ENCODE measurements at places on chromosomes 4 and X.

GRCh38 chrX:78326401-78326800 lies 1.0 kb downstream of the CYSLTR1 start:
- no peak for DNase-seq

GRCh38 chr4:14065406-14065805 lies 437.9 kb upstream of the BOD1L1 start:
- DNase-seq, result no peak

GRCh38 chrX:100296183-100296753 lies 113.8 kb downstream of the PCDH19 start:
- DNase-seq, result no peak

GRCh38 chr4:89371614-89372013 lies 64.0 kb upstream of the GPRIN3 start:
- no peak for DNase-seq

- no peak for DNase-seq
Observed at GRCh38 chr4:108529984-108530905, 90.1 kb upstream of the RPL34 start.

DNA sequence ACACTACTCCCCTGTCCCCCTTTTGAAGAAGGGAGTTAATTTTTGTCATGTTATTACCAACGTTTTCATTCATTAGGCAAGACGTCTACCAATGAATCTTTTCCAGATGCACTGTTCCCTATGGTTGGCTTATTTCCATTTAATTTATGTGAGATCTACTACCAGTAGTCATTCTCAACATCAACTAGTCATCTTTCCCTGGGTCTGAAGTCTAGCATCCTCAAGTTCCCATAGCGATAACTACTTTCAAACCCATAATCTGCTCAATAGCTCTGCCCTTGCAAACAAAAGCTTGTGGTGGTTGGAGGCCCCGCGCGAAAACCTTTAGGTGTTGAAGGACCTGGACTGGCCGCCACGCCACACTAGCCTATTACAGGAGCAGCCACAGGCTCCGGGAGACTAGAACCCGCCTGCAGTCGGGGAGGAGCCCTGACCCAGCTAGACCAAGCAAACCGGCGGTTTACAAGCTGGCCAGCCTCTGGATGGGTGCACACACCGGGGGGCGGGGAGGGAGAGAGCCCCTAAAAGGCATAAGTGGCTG lies 746 bp downstream of the PPAT start:
- peak; percentile 54 for DNase-seq

- DNase-seq, result no peak
Observed at GRCh38 chrX:134246282-134246681, 9.3 kb downstream of the CCDC160 start.
